ENCODE measurements at places on chromosomes 16 and 17.

DNA sequence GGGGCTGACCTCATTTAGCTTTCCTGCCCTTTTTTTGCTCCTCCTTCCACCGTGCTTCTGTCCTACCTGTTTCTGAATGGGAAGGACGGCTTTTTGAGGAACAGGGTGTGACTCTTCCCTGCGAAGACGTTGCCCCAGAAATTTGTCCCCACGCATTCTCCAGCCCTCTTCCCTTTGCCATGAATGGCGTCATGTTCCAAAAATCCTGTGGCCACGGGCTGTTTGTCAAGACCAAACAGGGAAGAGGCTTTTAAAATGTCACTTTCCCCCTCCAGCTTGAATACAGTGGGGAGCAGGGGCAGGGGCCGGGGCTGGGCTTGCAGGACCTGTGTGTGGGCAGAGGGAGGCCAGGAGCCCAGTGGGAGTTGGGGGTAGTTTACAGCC lies 13.9 kb downstream of the MPRIP start:
- no peak for DNase-seq

GRCh38 chr16:13426269-13426668 lies 493.7 kb upstream of the ERCC4 start:
- no peak for DNase-seq

DNA sequence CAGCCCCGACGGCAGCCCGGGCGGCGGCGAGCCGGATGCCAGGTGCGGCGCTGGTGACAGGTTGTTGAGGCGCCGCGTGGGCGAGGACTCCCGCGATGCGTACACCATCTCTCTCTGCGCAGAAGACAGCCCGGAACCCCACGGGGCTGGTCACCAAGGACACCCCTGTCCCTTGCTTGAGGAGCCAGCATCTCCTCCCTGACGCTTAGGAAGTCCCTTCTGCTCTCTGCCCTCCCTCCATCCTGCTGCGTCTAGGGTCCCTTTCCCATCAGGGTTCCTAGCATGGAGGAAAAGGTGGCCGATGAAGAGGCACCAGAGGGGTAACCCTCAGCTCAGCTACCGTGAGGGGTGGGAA lies 43.6 kb downstream of the SRCIN1 start:
- no peak for DNase-seq

DNA sequence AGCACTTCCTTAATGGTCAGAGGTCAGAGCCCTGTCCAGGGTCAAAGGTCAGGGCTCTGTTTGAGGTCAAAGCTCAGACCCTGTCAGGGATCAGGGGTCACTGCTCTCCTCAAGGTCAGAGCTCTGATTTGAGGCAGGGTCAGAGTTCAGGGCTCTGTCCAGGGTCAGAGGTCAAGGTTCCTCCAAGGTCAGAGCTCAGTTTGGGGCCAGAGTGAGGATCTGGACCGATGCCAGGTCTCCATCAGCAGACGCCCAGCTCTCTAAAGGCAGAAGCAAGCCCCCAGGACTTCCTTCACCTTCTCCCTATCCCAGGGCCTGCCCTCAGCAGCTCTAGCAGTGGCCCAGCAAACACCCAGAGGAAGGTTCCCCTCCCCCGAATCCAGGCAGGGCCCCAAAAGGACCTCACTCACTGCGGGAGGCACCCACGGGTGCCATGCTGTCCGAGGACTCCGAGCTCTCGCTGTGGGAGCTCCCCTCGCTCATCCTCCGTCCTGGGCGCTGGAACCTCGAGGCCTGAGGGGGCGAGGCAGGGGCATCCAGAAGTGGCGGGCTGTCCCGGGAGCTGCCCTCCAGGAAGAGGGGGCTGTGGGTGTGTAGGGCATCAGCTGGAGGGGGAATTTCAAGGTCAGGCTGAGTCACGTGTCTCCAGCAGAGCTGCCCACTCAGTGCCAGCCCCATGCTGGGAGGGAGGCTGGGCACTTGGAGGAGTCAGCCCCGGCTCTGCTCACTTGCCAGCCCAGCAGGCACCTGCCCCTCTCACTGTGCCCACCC lies 26.7 kb downstream of the PIMREG start:
- no peak for DNase-seq
